ENCODE measurements at places on chromosomes 7 and 10. TPM values are rescaled to one million over a fixed set of nuclear protein-coding genes. Genes with fewer than 3 reads are reported as not detected.

The GLRX3 gene
- 94.2 TPM for total RNA-seq

The WASL gene
- 15.8 TPM for total RNA-seq

The ANKRD2 gene
- not detected for total RNA-seq

The SAP25 gene
- total RNA-seq: not detected

The KBTBD2 gene
- total RNA-seq: 52.1 TPM

The PNLIPRP3 gene
- total RNA-seq: not detected

The FAM20C gene
- total RNA-seq: 86.5 TPM
